Heart left ventricle (tissue), 16 donors: ENCODE measurements at places on chromosomes 2 and 18. TPM values are rescaled to one million over a fixed set of nuclear protein-coding genes. Genes with fewer than 3 reads are reported as not detected.

The PCARE gene
- polyA plus RNA-seq = 1.6 TPM

The TLX2 gene
- polyA plus RNA-seq = not detected

The SLC11A1 gene
- polyA plus RNA-seq = 4.5 TPM

The SMC6 gene
- 5.9 TPM for polyA plus RNA-seq

The ARHGAP15 gene
- polyA plus RNA-seq = 1.3 TPM

The PTPRN gene
- polyA plus RNA-seq = not detected

The WDPCP gene
- 6.2 TPM for polyA plus RNA-seq

The YWHAQ gene
- 91.0 TPM for polyA plus RNA-seq

The RHOB gene
- polyA plus RNA-seq = 238 TPM
